Activated T-cell treated with anti-CD3 and anti-CD28 coated beads for 24 hours (primary cell): ENCODE measurements at places on chromosomes 5 and 9.

DNA sequence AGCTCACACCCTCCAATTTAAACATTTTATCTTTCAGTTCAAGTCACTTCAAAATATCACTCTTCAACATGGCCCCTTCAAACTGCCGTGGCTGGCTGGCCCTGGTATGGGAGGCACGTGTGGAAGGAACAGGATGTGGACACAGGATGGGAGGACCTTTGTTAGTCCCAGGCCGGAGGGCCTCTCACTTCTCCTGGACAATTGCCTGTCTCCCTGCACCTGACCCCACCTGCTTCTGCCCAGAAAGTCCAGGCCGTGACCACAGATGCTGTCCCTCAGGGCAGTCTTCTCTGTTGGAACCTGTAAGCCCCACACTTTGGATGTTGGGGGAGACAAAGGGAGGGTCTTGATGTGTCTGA lies 19.4 kb downstream of the AMBP start:
- DNase-seq: no peak

DNA sequence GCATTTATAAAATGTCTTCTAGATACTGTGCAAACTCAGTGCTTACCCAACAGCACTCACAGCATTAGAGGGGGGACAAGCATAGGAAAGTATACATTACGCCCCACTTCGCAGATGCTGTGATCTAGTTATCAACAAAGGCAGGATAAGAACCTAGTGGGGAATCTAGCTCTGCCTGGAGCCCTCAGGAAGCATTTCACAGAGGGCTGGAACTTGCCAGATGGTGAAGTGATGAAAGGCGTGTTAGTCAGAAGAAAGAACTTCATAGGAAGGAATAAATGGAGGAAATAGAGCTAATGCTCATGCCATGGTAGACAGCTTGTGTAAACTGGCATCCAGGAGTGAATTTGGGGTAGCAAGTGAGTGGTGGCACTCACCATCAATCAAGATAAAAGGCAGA lies 25.8 kb downstream of the DIRAS2 start:
- DNase-seq: no peak

- no peak for DNase-seq
These were observed 24.2 kb downstream of the POU5F2 start for GRCh38 chr5:93717162-93717561.

DNA sequence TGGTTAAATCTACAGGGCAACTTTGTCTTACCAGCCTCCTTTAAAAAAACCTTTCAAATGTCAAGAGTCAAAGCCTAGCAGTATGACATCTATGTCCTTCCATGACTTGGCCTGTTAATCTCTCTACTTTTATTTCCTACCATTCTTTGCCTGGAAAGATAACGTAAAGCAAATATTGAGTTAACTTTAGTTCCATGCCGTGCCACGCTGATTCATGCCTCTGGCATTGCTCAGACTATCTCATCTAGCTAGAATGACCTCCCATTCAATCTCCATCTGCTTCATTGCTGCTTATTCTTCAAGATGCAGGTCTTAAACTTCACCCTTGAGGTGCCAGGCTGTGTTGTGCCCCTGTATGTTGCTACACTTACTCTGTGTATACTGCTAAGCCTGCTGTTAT lies 729.8 kb downstream of the EFNA5 start:
- DNase-seq: no peak

GRCh38 chr5:62001640-62002039 lies 304.4 kb upstream of the KIF2A start:
- DNase-seq: no peak

- no peak for DNase-seq
These were observed 403.5 kb upstream of the ST8SIA4 start for GRCh38 chr5:101306391-101307137.

DNA sequence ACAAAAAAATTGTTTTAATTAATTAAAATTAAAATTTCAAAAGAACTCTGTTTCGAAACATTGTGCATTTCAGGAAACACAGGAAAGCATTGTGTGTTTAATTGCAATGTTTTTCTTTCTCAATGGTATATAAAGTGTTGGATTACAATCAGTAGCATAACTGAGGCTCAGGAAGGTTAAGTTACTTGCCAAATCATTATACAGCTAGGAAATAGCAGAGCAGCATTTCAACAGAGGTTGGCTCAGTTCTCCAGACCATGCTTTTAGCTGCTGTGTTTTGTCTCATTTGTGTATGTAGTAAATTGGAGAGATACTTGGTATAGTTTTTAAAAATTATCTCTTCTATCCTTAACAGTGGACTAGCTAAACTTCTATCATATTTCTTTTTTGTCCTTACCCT lies 30.0 kb upstream of the CAMLG start:
- DNase-seq: no peak

DNA sequence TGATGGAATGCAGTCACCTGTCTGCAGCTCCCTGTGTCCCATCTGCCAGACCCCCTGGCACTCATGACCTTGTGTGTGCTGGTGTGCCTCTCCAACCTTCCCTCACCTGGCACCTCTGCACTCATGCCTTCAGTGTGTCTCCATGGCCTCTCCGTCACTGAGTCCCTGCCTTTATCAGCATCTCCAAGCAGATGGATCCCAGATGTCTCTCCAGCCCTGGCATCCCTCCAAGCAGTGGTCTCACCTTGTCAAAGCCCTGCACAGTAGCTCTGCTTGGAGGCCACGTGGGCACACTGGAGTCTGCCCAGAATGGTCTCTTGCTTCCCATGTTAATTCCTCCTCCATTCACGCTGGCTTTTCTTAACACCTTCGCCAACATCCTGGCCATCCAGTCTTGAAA lies 84.8 kb downstream of the DAP start:
- no peak for DNase-seq

DNA sequence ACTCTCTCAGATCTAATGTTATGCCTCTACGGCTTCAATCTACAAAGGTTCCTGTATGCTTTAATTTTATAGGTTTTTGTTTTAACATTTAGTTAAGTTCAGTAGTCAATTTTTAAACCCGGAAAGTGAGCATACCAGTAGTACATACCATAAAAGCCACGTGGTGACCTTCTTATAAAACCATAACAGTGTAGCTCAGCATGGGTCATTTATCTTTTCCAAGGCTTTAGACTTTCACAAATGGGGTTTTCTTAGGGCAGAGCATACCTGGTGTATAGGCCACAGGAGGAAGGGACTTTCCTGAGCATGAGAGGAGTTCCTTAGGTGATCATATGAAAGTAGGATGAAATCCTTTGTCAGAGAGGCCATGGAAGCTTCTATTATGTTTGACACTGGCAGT lies 23.2 kb downstream of the ECM2 start:
- DNase-seq: no peak

DNA sequence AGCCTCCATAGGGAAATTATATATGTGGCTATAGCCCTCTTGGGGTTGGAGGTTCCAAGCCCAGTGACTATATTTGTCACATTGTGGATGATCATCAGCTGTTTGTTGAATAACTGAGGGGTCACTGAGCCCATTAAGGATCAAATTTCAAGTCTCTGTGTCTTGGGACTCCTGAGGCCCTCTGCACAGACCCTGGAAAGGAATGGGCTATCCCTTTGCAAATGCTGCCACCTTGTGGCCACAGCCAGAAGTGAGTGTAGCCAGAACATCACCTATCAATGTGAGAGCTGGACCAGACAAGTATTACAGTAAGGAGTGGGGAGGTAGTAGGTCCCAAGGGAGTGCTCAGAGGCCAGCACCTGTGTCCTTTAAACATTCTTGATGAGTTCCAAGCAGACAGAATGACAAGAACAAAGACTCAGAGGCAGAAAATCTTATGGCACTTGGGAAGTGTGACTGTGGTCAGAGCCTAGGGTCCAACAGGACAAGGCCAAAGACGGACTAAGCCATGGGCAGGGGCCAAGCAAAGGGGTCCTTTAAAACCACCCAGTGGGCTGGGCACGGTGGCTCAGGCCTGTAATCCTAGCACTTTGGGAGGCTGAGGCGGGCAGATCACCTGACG lies 8.2 kb downstream of the RPP25L start:
- DNase-seq: peak; percentile 74

DNA sequence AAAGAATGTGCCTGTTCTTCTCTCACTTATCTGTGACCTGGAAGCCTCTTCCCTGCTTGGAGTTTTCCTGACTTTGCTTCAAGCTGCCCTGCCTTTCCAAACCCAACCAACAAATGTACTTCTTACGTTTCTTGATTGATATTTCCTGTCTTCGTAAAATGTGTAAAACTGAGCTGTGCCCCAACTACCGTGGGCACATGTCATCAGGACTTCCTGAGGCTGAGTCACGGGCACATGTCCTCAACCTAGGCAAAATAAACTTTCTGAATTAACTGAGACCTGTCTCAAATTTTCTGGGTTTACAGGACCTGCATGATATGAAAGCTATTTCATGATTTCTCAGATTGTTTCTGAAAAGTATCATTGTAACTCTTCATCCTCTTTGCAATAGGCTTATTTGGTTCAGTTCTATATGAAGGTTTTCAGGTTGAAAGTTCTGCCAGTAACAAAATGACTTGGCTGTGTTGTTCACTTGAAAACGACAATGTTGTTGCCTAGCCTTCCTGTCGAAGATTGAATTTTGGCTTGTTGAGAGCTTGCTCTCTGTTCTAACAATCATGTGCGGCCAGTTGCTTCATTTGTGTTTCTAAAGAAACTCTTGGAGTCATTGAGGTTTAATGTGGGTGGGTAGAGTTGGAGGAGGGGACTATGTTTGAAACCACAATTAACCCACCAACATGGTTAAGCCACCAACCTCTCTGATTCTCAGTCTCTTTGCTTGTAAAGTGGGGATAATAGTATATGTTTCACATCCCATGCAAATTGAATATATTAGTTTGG lies 145.6 kb downstream of the FBXL7 start:
- no peak for DNase-seq

DNA sequence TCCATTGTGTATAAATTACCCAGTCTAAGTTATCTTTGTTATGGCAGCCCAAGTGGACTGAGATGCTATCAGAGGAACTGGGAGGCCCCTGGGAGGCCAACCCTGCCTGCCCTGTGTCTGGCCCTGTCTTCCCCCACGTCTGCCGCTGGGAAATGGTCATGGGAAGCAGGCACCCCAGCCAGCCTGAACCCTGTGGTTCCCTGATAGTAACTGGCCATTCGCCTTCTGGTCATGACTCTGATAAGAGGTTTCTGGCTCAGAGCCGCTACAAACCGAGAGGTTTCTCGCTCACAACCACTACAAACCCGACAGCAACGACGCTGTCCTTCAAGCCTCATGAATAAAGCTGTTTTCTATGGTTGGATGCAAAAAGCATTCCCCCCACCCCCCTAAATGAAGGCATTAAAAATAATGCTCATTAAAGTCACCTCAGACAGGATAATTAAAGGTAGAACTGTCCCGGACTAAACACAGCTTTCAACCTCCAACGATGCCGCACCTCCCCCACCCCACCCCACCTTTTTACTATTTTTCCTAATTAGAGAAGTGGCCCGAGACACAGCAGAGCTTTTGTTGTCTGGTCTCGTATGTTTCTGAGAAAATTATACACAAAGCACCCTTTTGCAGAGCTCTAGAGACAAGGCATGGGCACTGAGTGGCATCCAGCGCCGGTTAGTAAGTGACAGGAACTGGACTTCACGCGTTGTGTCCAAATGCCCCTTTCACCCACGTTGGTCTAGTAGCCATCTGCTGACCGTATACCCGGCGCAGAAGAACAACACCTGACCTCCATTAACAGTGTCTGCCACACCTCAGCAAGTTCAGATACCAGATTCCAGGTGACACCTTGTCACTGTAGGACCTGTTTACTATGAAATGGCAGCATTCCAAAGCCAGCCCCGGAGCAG lies 140.8 kb downstream of the COL23A1 start:
- DNase-seq: no peak

- no peak for DNase-seq
These were observed 73.0 kb downstream of the ZNF366 start for GRCh38 chr5:72434056-72434780.

DNA sequence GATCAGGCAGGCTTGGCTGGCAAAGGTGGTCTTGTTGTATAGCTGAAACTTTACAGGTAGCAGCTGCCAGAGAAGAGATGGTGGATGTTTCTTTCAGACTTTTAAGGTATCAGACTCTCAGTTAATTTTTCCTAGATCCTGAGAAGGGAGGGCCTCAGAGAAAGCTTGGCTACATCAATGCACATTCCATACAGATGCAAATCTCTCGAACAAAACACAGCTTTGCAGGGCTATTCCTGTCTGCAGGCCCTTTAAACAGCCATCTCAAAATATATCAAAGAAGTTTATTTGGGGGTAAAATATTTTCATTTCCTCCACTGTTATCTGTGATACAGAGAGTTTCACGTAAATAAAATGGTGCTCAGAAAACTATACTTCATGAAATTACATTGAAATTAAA lies 1584.4 kb downstream of the EFNA5 start:
- DNase-seq: no peak

DNA sequence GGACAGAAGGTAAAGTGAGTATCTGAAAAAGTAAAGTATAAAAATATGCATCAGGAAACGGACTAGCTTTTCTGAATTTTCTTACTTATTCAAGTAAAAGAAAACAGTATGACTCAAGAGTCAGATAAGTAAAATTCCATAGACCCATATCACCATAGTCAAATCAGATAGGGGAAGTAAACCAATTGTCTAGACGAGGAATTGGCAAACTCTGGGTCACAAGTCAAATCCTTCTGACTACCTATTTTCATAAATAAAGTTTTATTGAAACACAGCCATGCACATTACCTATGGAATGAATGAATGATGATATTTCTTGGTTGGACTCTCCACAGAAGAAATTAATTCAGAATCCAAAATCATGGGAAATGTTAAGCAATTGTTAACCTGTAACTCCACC lies 59.1 kb upstream of the TMC1 start:
- DNase-seq: no peak

DNA sequence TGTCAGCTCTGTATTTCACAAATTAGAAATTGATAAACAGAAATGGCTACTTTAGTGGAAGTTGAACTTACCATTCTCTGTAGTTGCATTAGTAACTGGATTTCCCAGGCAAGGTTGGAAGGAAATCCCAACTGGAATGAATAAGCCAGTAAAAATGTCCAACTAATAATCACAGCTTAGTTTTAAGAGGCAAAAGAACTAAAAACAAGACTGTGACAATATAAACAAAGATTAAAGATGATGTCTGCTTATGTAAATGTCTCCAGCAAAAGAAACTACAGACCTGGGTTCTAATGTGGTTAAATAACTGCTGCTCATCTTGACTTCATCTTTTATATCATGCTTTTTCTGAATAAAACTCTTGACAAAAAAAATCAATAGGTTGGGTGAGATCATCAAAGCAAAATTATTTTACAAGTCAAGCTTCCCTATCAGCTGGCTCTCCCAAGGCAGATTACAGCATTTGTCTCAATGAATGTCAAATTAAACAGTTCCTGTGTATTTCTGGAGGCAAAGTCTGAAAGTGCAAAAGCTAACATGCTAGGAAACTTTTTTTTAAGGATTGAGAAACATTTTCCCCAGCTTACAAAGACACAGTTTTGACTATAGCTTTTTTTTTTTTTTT lies 62.3 kb upstream of the HMHB1 start:
- no peak for DNase-seq

GRCh38 chr9:107708791-107709190 lies 219.2 kb upstream of the KLF4 start:
- DNase-seq: no peak

- peak; percentile 9 for DNase-seq
These were observed 621 bp downstream of the SEC16A start for GRCh38 chr9:136482046-136482792.
